A673 (cell line): ENCODE measurements at places on chromosomes 7 and 10. TPM values are rescaled to one million over a fixed set of nuclear protein-coding genes. Genes with fewer than 3 reads are reported as not detected.

- peak; percentile 94 for DNase-seq
These were observed 3.2 kb downstream of the FRMD4A start for GRCh38 chr10:14327527-14327926.

GIMAP7 gene
- total RNA-seq: not detected in 2 replicates

CTTNBP2 gene
- total RNA-seq: 21.8 and 26.3 TPM in 2 replicates

GRCh38 chr10:105837951-105838350 is 1196.9 kb downstream of the SORCS3 start:
- DNase-seq: peak; percentile 52

GRCh38 chr10:75243426-75243825 is 7.7 kb upstream of the COMTD1 start:
- DNase-seq: no peak

- no peak for DNase-seq
These were observed 53.1 kb downstream of the CUX1 start for GRCh38 chr7:101870361-101871062.

PDE6C gene
- total RNA-seq: not detected in 2 replicates

DNA sequence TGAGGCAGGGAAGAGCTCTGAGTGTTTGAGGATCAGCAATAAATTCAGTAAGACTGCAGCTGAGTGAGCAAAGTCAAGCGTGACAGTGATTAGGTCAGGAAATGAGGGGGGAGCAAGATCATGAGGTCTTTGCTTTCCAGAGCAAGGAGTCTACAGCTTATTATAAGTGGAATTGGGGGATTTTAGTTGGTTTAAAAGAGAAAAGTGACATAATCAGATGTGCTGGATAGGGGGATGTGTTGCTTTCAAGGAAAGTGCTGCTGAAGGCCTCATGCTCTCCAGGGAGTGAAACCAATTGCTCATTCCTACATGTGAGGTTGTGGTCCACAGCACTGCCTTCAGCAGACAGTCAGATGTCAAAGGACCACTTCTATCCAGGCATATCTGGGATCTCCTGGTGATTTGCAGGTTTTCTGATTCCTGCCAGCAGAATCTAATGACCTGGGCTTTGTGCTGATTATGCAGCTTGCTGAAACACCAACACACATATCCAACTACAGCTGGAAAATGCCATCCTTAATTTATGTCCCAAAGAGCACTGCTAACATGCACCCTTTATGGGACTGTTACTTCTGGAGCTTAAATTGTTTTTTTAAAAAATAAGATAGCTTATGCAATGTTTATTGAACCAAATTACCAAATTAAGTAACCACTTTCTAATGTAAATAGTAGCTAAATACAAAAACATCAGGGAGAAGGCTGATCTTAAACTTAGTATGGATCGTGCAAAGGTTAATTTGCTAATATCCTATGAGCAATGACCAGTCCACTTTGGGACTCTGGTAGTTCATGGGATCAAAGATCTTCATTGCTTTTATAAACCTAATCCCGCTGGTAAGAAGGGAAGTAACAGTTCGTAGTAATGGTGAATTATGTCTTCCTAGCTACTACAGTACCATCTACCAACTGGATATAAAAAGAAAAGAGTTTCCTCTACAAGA is 607.6 kb downstream of the KCNMA1 start:
- peak; percentile 14 for DNase-seq

BPGM gene
- 13.8 and 14.0 TPM in 2 replicates for total RNA-seq

RPEL1 gene
- not detected in 2 replicates for total RNA-seq

GRCh38 chr7:42233695-42234331 is 3.2 kb downstream of the GLI3 start:
- peak; percentile 40 for DNase-seq

GRCh38 chr7:3073763-3074458 is 30.2 kb upstream of the CARD11 start:
- DNase-seq: no peak

ELMO1 gene
- 0.33 TPM in 1 of 2 replicates, not detected in the other for total RNA-seq

DNA sequence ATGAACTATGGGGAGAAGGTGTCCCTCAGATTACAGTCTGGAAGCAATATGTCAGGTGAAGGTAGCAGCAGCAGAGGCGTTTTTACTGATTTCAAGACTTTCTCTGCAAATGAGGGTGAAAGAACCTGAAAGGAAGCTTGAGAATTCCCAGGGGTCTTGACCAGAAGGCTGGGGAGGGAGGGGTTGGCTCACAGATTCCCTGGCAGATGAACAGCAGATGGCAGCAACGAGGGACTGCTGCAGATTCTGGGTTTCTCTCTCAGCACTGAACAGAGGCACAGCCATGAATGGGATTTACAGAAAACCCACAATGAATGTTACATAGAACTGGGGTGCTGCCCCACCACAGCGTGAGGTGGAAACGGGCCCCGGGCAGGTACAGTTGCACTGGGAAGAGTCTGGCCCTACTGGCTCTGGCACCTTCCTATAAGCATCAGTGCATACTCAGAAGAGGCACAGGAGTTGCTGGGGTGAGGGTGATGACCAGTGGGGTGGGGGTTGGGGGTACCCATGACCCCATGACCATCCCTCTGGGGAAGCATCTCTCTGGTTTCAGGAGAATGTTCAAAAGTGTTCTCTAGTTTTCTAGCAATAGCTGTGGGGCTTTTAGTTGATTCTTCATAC is 317.8 kb downstream of the SH2D4B start:
- peak; percentile 42 for DNase-seq

- DNase-seq: no peak
These were observed 256.9 kb downstream of the EXOC4 start for GRCh38 chr7:133509822-133510221.

GRCh38 chr7:66418537-66418936 is 210.1 kb upstream of the KCTD7 start:
- no peak for DNase-seq

DNA sequence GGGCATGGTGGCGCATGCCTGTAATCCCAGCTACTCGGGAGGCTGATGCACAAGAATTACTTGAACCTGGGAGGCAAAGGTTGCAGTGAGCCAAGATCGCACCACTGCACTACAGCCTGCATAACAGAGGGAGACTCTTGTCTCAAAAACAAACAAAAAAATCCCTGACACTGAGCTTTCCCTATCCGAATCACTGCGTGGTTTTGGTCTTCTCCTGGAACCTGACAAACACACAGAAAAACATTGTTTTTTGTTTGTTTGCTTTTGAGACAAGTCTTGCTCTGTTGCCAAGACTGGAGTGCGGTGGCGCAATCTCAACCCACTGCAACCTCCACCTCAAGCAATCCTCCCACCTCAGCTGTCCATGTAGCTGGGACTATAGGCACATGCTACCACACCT is 50.4 kb upstream of the PTPRN2 start:
- no peak for DNase-seq

DNA sequence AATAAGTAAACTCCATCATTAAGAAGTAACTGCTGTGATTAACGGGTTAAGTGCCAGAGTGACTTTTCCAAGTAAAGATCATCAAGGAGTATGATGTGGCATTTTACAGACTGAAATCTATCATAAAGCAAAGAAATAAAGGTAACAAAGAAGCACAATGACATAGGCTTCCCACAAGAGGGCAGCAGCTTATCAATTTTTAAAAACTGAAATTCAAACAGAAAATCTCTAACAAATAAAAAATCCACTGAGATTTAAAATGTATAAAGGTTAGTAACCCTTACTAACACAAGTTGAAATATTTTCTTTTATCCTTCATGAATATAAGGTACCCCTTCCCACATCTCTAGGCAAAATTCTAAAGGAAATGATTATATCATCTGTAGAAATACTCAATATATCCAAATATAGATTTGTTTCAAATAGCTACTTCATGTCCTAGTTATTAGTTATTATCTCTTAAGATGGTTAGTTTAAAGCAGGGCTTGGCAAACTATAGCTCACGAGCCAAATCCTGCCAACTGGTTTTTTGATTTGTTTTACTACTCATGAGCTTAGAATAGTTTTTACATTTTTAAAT is 29.2 kb downstream of the FAM3C start:
- DNase-seq: peak; percentile 49

DNA sequence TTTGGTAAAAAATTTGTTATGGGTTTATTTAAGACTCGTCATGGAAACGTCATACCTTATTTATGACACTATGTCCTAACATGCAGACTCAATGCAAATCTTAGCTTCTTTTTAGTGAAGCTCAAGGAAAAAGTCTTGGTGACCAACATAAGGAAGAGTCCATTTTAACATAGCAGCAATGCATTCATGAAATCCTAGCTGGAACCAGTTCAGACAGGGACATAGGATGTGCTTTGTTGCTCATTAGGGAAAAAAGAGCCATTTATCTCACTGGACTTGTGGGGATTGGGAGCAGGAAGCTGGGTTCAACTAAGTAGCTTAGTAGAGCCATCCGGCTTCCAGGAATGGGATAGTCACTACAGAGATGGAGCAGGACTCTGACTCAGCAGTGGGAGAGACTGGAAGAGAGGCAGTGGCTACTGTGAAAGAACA is 100.7 kb upstream of the DKK1 start:
- no peak for DNase-seq

GRCh38 chr10:101287997-101288635 is 58.9 kb upstream of the LBX1 start:
- DNase-seq: no peak

GRCh38 chr10:73625004-73625883 is 16.0 kb downstream of the MYOZ1 start:
- DNase-seq: peak; percentile 67

DNA sequence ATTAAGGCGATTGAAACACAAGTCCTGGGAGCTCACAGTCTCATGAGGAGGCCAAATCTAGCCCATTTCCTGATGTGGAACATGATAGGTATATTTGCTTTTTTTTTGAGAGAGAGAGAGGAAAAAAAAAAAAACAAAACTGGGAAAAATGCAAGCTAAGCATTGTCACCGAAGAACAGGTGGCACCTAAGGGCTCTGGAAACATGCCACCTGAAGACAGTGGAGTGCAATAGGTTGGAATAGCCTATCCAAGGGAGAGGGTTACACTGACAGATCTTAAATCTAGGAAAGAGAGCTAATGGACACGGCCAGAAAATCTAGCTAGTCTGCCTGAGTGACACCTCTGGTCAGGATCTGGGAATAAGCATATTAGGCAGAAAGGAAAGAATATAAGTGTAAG is 110.2 kb downstream of the SRI start:
- no peak for DNase-seq

WEE2 gene
- total RNA-seq: 0.09 TPM in 1 of 2 replicates, not detected in the other

DNA sequence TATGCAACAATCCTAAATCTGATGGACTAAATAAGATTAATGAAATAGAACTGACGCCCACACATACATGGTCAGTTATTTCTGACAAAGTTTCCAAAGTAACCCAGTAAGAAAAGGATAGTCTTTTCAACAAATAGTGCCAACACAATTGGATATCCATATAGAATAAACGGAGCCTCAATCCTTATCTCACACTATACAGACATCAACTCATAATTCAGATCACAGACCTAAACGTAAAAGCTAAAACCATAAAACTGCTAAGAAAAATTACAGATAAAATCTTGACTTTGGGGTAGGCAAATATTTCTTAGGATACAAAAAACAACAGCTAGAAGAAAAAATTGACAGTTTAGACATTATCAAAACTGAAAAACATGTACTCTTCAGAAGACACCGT is 8.5 kb downstream of the CACUL1 start:
- no peak for DNase-seq

- DNase-seq: peak; percentile 65
These were observed 2.7 kb upstream of the CYP3A7 start for GRCh38 chr7:99737726-99738125.

- no peak for DNase-seq
These were observed 32.7 kb downstream of the KCNMA1 start for GRCh38 chr10:77604941-77605351.

DNA sequence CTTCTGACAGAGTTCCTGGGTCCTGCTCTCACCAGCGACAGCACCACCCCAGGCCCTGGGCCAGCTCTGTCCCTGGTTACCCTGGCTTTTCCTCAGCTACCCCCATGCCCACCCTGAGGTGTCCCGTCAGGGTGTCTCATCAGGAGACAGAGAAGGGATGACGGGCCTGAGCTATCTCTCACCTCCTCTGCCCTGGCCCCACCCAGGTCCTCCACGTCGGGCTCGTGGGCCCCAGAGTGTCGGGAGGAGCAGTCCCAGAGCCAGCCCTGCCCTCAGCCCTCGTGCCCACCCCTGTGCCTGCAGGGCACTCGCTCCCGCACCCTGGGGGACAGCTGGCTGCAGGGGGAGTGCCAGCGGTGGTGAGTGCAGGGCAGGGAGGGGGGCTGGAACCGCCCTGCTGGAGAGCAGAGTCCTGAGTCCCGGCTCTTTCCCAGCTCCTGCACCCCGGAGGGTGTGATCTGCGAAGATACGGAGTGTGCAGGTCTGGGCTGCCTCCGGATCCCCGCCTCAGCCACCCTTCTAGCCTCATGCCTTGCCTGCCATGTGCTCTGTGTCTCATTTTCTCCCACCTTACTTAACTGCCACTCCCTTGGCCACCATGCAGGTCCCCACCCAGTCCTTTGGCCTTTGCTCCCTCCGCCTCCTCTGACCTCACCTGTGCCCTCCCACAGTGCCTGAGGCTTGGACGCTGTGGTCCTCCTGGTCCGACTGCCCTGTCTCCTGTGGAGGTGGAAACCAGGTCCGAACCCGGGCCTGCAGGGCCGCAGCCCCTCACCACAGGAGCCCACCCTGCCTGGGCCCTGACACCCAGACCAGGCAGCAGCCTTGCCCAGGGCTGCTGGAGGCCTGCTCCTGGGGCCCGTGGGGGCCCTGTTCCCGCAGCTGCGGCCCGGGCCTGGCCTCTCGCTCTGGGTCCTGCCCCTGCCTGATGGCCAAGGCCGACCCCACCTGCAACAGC is 16.7 kb upstream of the ZNF862 start:
- no peak for DNase-seq
